Naive B cell (primary cell): ENCODE measurements at places on chromosomes 3 and 15.
A peak's percentile ranks its signal among the peaks of the same experiment; 100 is the strongest.

- H3K27ac ChIP-seq = no peak overlapping the region
- peak overlapping the region; percentile 32 for H3K4me3 ChIP-seq
- peaks cover 78% of the 10 kb centered on the region for H3K27me3 ChIP-seq
- no peak for DNase-seq
- H3K36me3 ChIP-seq = peaks cover 20% of the 10 kb centered on the region
These were observed 668 bp downstream of the MRAS start for GRCh38 chr3:138348754-138349739.

DNA sequence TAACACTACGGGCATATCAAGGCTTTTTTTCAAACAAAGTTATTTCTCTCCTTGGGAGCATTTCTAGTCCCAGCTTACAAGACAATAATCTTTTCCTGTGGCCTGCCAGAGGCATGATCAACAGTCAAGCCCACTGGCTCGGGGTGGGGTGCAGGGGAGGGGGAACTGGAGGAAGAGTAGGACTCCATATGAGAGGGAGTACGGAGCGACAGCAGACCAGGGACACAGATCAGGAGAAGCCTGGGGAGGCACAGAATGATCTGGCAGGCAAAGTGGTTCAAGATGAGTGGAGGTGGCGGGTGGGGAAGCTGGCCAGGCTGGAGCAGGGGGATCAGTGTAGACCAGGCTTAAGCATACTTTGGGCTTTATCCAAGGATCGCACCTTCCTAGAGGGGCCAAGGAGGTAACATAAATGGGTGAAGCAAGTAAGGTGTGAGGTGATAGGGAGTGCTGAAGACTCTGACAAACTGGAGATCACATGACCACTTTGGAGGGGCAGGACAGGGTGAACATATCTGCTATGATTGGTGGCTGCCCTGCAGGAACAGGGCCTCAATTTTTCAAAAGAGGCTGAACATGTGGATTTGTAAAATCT is 37.4 kb downstream of the KLF15 start:
- no peak overlapping the region for H3K27ac ChIP-seq
- DNase-seq = no peak
- H3K4me3 ChIP-seq = no peak overlapping the region
- no peaks in the 10 kb centered on the region for H3K4me1 ChIP-seq
- H3K36me3 ChIP-seq = no peaks in the 10 kb centered on the region

DNA sequence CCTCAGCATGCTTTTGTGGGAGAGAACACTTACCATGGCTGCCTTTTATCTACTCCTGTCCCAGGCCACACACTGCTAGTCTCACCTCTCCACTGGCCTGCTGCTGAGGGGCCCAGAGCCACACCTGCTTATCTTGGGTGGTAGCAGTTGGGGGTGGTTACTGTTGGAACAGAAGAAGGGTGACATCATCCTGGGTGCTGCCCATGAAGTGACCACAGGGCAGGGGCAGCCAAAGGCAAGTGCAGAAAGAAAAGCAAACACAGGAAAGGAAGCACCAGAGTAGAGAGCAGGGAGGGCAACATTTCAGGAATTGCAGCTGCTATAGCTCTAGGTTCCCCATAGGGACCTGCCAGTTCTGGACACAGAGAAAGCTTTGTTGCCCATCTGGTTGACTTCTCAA is 345.2 kb downstream of the VPS13C start:
- no peaks in the 10 kb centered on the region for H3K36me3 ChIP-seq
- no peak for DNase-seq
- H3K4me1 ChIP-seq = no peaks in the 10 kb centered on the region
- peaks cover 12% of the 10 kb centered on the region for H3K27me3 ChIP-seq
- H3K27ac ChIP-seq = no peak overlapping the region

DNA sequence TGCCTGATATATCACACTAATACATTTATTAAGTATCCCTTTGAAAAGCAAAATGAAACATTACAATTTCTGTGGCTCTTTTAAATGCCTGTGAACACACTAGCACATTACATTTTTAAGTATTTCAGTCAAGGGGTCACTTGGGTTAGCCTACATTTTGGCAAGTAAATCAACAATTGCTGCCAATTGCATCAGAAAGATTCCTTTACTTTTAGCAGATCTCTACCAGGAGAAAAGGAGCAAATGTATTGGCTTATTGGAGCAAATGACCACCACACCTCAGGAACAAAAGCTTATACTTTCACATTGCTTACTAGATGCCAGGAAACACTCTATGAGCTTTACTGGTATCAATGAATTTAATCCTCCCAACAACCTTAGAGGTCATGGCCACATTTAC is 947.1 kb downstream of the FHIT start:
- no peaks in the 10 kb centered on the region for H3K36me3 ChIP-seq
- H3K27ac ChIP-seq = no peak overlapping the region
- DNase-seq = no peak
- no peaks in the 10 kb centered on the region for H3K27me3 ChIP-seq
- no peak overlapping the region for H3K4me3 ChIP-seq

DNA sequence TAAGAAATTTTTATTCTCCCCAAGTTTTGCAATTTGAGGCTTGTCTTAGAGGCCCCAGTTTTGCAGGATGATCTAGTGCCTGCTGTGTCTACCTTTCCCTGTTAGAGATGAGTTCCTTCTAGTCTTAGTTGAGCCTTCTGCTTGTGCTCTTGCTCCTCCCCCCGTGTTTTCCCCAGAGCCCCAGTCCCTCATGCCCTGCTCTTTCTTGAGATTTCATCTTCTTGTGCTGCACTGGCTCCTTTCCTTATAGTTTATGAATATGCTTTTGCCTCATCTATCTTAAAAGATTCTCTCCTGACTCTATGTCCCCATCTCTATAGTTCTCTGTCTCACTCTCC is 4.7 kb downstream of the GAP43 start:
- no peak for DNase-seq
- H3K4me1 ChIP-seq = peaks cover 4% of the 10 kb centered on the region
- no peaks in the 10 kb centered on the region for H3K36me3 ChIP-seq
- peaks cover 20% of the 10 kb centered on the region for H3K27me3 ChIP-seq
- no peak overlapping the region for H3K27ac ChIP-seq
- H3K4me3 ChIP-seq = no peak overlapping the region

DNA sequence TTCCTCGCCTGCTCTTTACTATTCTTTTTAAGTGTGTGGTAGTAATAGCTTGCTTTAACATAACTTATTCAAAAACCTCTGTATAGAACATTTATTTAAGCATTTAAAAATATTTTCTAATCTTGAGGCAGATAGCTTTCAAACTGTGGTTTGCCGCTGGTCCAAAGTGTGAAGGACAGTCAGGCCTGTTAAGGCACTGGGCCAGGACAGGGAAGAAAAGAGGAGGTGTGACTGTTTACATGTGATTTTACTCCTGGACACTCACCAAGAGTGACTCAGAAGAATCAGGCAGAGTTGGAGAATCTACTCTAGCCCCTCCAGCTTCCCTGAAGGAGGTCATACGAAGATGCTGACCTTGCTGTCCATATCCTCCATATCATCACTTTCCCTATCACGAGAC is 44.7 kb downstream of the CEP152 start:
- H3K36me3 ChIP-seq = peaks cover 50% of the 10 kb centered on the region
- H3K27me3 ChIP-seq = no peaks in the 10 kb centered on the region
- H3K27ac ChIP-seq = no peak overlapping the region
- H3K4me1 ChIP-seq = no peaks in the 10 kb centered on the region

DNA sequence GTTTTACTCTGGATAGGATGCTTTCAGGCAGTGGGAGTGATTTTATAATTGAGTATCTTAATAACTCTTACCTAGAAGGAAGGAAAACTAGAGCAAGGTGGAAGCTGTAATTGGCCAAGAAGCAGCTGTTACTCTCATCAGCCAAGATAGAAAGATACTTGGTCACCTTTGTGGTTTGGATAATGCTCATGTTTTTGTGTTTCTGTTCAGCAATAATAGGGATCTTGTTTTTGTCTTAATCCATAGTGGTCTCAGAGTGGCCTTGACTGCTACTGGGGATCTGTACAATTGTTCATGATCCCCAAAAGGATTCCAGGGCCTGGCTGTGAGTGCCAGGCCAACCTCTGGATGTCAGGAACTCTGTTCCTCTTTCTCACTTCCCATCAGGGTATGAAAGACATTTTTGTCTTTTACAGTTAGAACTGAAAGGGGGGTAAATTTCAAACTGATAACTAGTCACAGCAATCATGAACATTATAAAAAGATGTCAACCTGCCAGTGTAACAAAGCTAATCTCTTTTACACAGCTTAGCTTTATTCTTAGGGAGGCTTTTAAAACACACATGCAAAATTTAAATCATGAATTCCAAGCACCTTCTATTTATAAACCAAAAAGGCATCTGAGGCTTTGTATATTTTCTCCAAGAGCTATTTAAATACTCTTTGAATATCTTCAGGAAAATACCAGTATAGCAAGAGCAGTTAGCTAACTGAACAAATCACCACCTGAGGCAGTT is 6.0 kb downstream of the UBL7 start:
- H3K4me1 ChIP-seq = peaks cover 5% of the 10 kb centered on the region
- no peak overlapping the region for H3K4me3 ChIP-seq
- DNase-seq = no peak
- H3K27ac ChIP-seq = no peak overlapping the region
- H3K27me3 ChIP-seq = no peaks in the 10 kb centered on the region

DNA sequence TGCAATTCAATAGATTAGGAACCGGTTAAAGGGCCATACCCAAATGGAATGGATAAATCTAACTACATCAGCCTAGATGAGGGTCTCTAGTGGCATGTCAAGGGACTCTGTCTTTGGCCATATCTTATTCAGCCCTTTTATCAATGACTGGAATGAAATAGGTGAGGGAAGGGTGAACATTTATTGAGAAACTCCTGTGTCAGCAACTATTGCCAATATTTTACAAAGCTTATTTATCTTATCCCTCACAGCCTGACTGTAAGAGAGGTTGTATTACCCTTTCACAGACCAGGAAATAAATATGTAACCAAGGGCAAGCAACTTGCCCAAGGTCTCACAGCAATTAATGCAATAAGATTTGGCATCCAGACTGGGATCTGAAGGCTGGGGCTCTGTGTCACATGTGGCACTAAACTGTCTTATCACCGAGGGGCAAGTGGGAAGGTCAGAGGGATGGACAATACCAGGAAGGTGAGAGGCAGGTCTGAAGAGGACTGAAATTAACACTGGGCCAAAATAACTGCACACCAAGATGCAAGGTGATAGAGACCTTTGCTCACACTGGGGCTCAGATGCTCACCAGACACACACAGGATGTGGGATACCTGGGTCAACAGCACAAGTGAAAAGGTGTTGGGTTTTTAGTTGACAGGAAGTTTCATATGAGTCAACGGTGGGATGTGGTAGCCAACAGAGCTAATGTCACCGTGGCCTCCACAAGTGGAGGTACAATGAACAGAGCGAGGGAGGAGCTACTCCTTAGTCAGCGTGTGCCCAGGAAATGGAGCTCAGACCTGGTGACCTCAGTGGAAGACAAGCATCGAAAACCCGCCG is 261.3 kb downstream of the RPLP1 start:
- peaks cover 3% of the 10 kb centered on the region for H3K4me1 ChIP-seq
- H3K4me3 ChIP-seq = no peak overlapping the region
- no peaks in the 10 kb centered on the region for H3K36me3 ChIP-seq
- no peak for DNase-seq
- H3K27ac ChIP-seq = peak overlapping the region; percentile 12

DNA sequence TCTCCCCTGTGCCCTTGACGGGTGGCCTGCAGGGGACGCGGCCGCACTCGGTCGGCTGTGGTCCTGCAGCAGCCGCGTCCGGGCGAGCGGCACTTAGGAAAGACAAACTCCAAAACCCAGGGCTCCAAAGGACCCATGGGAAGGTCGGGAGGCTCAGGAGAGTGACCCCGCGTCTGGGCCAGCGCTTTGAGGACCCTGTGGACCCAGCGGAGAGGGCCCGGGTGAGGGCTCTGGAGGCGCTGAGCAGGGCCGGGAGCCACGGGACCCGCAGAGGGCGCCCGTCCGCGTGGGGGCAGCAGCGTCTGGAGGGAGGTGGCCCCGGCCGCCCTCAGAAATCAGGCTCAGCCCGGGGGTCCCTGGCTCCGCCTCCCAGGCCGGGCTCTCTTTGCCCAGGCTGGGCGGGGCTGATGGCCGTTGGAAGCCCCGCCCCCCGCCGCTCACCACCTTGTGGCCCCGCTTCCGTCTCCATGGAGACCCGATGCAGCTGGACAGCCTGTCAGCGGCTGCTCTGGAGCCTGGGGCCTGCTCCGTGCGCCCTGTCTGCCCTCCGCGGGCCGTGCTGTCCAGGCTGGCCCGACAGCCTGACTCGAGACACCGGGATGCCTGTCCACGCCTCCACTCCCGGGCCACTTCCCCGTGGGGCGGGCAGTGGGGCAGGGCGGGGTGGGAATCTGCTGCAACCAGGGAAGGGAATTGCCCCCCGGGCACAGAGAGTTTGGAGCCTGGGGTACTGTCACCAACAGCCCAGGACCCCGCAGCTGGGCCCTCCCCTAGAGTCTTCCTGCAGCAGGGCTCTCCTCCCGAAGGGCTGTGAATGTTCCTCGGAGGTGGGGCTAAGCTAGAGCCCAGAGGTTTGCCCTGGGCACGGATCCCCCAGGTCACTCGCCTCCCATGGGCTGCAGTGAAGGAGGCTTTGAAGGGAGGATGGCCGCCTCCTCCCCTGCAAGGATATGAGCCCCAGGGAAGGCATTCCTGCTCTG is 34.8 kb upstream of the RPL32 start:
- no peaks in the 10 kb centered on the region for H3K36me3 ChIP-seq
- peak overlapping the region; percentile 20 for H3K4me3 ChIP-seq
- H3K4me1 ChIP-seq = peaks cover 8% of the 10 kb centered on the region
- DNase-seq = no peak

- no peaks in the 10 kb centered on the region for H3K27me3 ChIP-seq
- peak within 1 kb of the TSS; percentile 94 for H3K4me3 ChIP-seq
- peaks cover 62% of the 10 kb centered on the region for H3K4me1 ChIP-seq
- H3K36me3 ChIP-seq = no peaks in the 10 kb centered on the region
These were observed at the start of gene TLR9 for GRCh38 chr3:52225452-52226228. TLR9 (minus strand) TSS chr3:52225645; CDS start chr3:52225529, 116 bp downstream.

GRCh38 chr3:127851899-127852298 is 29.6 kb upstream of the MGLL start:
- DNase-seq = no peak
- H3K36me3 ChIP-seq = no peaks in the 10 kb centered on the region
- no peak overlapping the region for H3K27ac ChIP-seq

DNA sequence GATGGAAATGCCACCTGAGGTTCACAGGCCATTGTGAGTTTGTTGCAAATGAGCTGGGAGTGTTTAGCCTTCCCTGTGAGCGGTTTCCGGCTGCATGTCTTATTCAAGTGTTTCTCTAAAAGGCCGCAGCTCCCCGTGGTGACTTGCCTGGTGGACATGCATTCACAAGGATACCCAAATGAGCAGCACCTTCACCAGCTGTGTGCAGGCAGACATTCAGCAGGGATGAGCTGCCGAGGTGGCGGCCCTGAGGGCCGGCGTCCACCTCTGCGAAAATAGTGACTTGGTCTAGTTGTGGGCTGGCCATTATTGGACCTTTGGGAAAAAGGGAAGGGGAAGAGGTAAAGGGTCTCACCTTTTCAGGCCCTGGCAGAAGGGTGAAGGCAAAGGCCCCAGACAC is 23.4 kb downstream of the SPSB4 start:
- no peaks in the 10 kb centered on the region for H3K36me3 ChIP-seq
- peak overlapping the region; percentile 41 for H3K4me3 ChIP-seq
- H3K27me3 ChIP-seq = no peaks in the 10 kb centered on the region
- peaks cover 17% of the 10 kb centered on the region for H3K4me1 ChIP-seq

DNA sequence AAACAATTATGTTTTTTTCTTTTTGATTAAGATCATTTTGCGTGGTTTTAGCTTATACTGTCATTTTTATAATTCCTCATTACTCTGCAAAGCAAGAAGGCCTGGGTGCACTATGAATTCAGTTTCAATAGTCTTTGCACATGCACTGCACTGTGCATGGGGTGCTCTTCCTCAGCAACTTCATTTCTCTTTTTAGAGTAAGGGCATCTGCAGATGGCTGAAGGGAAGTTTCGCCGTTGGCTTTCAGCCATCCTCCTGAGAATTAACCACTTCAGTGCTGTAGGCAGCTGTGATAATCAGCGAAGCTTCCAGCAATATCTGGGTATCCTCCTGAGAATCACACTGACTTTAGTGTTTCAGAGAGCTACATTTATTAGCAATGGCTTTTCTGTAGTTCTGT is 284.8 kb downstream of the GBE1 start:
- H3K4me3 ChIP-seq = no peak overlapping the region
- H3K36me3 ChIP-seq = no peaks in the 10 kb centered on the region
- H3K27ac ChIP-seq = no peak overlapping the region
- H3K4me1 ChIP-seq = no peaks in the 10 kb centered on the region
